NCI-H1092 (cell line): ENCODE measurements at places on chromosomes 5 and 9.

DNA sequence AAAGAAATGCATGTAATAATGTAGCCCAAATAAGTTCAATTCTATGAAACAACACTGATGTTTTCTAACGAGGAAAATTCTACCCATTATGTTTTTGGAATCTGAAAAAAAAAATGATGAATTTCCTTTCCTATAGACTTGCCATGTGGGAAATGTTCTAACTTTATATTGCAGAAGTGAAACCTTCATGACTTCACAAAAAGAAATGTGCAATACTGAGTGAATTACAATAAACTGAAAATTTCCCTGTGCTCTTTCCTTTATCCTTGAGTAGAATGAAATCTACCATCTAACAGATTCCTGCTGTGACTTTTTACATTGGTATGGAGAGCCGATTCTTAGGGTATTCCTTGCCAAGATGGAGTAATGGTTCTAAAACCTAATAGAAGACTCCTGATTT is 1622.5 kb downstream of the MAT2B start:
- DNase-seq = no peak

DNA sequence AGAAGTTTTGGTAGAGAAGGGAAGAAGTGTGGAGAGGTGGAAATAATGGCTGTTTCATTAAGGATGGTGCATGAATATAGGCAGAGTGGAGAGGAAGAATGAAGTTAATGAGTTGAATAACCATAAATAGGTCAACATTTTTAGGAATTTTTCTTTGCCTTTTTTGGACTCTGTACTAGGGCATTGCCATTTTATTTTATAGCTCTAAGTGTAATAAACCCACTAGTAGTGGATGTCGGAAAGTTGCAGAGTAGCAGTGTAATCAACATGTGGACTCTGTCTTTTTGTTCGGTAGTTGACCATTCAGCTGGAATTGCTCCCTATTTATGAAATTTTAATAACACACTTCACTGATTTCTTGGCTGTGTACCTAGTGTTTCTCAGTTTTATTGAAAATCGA is 199.1 kb downstream of the WDR70 start:
- no peak for DNase-seq

- DNase-seq = no peak
Measured at GRCh38 chr5:137370096-137371071, 128.7 kb downstream of the SPOCK1 start.

GRCh38 chr9:100240512-100240911 is 112.2 kb downstream of the TEX10 start:
- no peak for DNase-seq

- no peak for DNase-seq
Measured at GRCh38 chr5:32042551-32042961, 131.6 kb downstream of the GOLPH3 start.

- DNase-seq = peak; percentile 74
Measured at GRCh38 chr5:923281-923873, 30.7 kb downstream of the TRIP13 start.

DNA sequence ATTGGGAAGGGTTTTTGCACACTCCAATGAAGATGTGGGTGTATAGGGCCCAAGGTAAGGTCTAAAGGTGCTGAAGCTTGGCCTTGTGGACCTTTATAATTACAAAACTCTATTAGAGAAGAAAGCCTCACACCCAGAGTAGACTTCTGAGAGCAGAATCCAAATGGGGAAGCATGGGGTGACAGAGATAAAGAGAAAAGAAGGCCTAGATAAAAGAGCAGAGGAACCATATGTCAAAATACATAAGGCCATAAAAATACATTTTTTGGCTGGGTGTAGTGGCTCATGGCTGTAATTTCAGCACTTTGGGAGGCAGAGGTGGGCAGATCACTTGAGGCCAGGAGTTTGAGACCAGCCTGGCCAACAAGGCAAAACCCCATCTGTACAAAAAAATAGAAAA is 27.4 kb upstream of the TCERG1 start:
- no peak for DNase-seq

- no peak for DNase-seq
Measured at GRCh38 chr9:1994180-1994579, 21.0 kb upstream of the SMARCA2 start.

DNA sequence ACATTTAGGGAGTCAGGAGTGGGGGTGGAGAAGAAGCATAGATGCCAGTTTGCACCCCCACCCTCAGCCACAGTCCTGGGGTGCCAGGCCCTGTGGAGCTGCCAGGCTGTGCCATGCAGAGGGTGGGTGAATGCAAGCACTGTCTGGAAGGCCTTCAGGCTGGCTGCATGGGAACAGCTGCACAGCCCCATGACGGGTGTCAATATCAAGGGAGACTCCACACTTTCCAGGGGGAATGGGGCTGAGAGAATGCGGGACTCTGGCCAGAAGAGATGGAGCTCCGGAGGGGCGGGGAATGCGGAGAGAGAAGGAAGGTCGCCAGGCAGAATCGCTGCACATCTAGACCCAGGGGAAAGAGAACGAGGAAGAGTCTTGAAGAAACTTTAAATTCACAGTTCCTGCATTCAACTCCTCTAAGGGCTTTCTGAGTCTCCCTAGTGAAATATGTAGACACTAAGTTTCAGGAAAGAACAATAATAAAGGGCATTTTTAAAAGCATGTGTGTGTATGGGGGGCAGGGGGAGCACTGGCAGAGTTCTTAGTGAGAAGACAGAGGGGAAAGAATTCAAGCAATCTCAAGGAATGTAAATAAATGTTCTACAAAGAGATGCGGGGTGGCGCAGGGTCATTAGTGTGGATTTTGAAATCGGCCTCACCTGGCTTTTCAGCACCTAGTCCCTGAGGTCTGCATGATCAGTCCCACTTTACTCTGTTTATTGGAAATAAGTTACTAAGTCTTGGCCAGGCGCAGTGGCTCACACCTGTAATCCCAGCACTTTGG is 59.1 kb downstream of the BOD1 start:
- no peak for DNase-seq

DNA sequence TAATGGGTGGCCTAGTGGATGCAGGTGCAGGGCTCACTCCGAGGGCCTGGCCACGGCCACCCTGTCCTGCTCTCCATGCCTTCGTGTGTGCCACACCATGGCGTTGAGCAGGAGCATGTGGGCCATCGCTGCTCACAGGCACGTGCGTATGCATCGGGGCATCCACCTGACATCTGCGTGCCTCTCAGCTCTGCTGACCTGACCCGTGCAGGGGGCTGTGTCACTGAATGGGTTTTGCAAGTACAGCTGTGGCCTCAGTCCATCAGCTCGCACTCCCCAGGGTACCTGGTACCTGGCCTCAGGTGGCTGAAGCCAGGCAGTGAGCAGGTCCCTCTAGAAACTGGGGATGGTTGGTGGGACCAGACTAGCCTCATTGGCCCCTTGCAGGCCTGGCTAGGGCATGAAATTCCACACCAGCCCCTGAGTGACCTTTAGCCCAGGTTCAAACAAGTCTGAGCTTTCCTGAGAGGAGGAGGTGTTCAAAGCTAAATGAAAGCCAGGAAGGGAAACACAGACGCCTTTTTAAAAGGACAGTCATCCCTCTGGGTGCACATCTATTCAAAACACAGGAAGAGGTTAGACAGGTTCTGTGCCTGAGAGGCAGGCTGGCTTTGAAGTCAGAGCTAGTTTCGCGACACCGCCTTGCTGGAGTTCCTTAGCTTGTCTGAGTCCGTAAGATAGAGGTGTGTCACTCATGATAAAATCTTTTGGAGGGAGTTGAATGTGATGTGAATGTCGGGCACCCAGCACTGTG is 74.0 kb downstream of the MACROH2A1 start:
- no peak for DNase-seq

GRCh38 chr5:126777257-126777974 is 480 bp downstream of the LMNB1 start:
- peak; percentile 30 for DNase-seq

GRCh38 chr5:171155621-171156020 is 153.4 kb upstream of the TLX3 start:
- DNase-seq = no peak

DNA sequence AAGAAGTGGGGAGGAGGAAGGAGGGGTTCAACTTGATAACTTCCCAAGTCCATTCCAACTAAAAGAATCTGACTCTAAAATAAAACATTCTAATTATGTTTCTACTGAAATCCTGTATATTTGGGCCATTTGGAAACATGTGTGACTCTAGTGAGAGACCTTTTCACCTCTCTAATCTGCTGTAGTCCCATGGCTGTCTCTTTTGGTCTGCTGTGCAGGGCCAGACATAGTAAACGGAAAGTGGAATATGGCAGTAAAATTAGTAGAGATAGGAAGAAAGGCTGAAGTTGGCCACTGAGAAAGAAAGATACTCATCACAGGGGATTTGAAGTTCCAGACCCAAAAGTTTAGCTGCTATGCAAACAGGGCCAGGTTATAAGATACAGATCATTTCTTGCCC is 15.9 kb downstream of the RFX3 start:
- DNase-seq = no peak

DNA sequence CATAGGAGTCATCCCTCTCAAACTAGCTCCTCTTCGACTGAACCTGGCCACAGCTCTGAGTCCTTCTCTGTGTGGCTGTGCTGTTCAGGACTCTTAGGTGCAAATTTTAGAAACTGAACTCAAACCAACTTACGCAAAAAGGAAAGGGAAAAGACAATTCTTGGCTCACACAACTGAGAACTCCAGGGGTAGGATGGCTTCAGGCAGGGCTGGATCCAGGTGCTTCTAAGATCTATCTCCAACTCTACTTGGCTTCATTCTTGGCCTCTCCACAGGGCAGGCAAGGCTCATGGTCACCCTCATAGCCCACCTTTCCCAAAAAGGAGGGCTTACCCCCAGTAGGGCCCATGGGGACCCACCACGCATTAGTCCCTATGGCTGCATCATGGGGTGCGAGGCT is 8.1 kb downstream of the ASS1 start:
- DNase-seq = no peak

DNA sequence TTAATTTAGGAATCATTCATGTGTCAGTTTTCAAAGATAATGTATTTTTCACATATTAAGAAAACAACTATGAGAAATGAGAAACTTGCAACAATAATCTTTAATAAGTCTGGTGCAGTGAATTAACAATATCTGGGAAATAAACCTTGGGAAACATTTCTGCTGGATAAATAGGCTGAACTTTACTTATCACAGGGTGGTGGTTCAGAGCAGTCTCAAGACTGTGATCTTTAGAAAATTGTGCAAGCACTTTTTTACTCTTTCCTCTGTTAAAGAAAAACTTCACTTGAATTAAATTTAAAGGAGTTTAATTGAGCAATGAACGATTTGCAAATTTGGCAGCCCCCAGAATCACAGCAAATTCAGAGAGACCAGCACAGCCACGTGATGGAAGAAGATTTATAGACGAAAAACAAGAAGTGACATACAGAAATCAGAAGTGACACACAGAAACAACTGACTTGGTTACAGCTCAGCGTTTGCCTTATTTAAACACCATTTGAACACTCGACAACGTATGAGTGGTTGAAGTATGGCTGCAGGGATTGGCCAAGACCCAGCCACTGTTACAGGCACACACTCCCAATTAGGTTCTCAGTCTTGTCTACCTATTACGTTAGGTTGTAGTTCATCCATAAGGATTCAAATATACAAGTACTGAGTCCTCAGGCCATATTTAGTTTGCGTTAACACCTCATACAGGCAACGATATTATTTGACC is 631.9 kb downstream of the SLCO4C1 start:
- no peak for DNase-seq

GRCh38 chr9:84121991-84122523 is 141.5 kb downstream of the RMI1 start:
- no peak for DNase-seq

DNA sequence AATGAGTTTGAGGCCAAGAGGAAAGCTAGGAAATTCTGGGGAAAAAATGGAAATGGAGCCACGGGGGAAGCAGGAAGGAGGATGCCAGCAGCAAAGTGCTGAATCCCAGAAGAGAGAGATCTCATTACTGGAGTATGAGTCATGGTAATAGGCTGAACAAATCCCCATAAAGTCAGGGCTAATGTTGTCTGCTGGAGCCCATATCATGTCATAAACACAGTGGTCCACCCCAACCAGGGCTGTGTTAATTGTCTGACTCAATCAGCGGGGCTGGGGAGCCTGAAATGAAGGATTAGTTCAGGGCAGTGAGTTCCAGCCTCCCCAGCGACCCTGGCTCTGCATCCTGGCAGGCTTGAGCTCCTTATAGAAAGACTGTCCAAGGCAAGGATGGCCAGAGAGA is 68.8 kb downstream of the TLR4 start:
- no peak for DNase-seq

- no peak for DNase-seq
Measured at GRCh38 chr5:135318037-135318436, 81.0 kb downstream of the MACROH2A1 start.

- no peak for DNase-seq
Measured at GRCh38 chr9:69325409-69326212, 596 bp downstream of the ENTREP1 start.

DNA sequence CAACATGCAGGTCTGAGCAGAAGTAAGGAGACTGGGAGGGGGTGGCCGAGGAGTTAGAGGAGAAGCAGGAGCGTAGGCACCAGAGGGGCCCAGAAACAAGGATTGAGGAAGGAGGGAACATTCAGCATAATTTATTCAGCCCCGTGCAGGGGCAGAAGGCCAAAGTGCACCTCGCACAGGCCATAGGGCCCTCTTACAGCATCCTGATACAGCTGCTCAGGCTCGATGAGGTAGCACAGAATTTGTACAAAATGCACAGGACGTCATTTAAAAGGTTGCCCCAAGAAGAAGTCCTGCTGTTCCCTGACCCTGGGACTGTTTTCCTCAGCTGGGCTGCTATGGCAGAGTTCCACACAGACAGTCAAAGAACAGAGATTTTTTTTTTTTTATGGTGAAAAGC is 2.1 kb upstream of the GRM6 start:
- no peak for DNase-seq

DNA sequence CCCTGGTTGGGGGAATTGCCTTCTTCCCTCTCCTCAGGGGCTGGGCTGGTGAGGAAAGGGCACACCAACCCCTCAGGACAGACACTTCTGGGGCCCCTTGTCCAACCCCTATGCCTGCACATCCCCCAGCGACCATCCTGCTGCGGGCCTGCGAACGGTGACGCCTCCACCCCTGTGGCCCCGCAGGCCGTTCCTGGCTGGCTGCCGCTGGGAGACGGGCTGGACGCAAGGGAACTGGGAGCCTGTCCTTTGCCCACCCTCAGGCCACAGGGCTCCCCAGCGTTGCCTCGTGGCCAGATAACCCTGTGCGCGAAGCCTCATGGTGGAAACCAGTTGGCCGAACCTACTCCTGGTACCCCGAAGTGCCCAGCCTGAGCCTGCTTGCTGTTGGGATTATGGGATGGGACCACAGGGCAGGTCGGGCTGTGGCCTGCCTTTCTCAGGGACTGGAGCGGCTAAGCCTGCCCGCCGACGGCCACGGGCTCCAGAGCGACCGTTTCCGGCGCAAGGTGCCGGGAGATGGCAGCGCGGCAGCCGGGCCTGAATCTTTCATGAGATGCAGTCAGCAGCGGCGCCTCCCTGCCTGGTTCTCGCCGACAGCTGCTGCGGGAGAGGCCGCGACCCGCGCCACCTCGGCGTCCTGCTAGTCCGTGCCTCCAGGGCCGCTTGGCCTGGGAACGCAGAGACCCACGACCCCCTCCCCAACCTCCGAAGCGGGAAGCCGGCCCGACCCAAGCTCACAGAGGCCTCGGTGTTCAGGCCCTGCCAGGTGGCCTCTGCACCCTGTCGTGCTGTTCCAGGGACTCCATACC is 6.5 kb upstream of the PITX1 start:
- no peak for DNase-seq

GRCh38 chr9:131473198-131473885 is 29.4 kb upstream of the POMT1 start:
- no peak for DNase-seq
